ENCODE measurements at places on chromosomes 5 and 9.

GRCh38 chr5:108620516-108620915 lies 127.2 kb upstream of the FER start:
- DNase-seq: no peak

GRCh38 chr5:9382522-9382921 lies 163.4 kb downstream of the SEMA5A start:
- DNase-seq: no peak

- no peak for DNase-seq
Measured at GRCh38 chr9:72952914-72953313, at the start of gene ALDH1A1. ALDH1A1 (minus strand) TSS chr9:72953053; CDS start chr9:72953000, 53 bp downstream.

- DNase-seq: no peak
Measured at GRCh38 chr5:1380011-1380817, 35.3 kb upstream of the CLPTM1L start.

GRCh38 chr9:135078361-135078821 lies 9.1 kb upstream of the OLFM1 start:
- no peak for DNase-seq

DNA sequence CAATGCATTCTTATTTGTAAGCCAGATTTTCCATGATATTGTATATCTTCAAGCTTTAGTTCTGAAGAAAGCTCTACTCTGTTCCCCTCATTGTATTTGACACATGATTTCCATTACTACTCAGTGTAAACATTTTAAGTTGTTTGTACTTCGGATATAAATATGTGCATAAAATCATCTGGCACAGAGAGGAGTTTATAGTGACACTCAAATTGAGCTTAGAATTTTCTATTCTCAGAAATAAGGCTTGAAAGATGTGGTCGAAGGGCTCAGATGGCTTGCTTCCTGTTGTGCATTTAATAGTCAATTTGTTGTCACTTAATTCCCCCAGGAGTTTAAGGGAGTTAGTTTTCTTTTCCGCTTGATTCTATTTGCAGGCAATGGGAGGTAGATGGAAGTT lies 88.8 kb downstream of the PPIC start:
- DNase-seq: no peak

- no peak for DNase-seq
Measured at GRCh38 chr9:19243366-19244033, 13.0 kb downstream of the DENND4C start.

GRCh38 chr5:150113047-150113744 lies 26.8 kb upstream of the CSF1R start:
- DNase-seq: no peak
